Spleen (tissue), 13 donors: ENCODE measurements at places on chromosomes 13 and 19. TPM values are rescaled to one million over a fixed set of nuclear protein-coding genes. Genes with fewer than 3 reads are reported as not detected.

Gene RNF17
- total RNA-seq: 0.38 TPM

Gene F10
- 2.8 TPM for total RNA-seq

Gene COMP
- not detected for total RNA-seq

DNA sequence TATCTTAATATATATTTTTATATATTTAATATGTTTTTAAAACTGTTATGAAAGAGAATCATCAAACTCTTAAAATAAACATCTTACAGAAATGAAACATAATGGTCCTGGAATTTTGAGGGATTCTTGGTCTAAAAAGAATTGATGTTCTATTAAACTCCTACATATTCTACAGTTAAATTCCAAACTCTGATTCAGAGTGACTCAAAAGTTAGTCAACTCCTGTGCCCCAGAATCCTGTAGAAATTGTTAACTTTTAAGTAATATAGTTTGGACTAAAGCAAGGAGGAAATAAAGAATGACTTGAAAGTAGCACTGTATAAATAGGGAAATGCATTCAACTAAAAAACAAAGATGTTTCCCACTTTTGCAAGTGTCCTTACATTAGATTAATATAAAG, 47.7 kb downstream of the FNDC3A start:
- no peaks in the 10 kb centered on the region for H3K4me1 ChIP-seq
- H3K36me3 ChIP-seq: no peaks in the 10 kb centered on the region
- no peak overlapping the region for H3K4me3 ChIP-seq
- DNase-seq: no peak

DNA sequence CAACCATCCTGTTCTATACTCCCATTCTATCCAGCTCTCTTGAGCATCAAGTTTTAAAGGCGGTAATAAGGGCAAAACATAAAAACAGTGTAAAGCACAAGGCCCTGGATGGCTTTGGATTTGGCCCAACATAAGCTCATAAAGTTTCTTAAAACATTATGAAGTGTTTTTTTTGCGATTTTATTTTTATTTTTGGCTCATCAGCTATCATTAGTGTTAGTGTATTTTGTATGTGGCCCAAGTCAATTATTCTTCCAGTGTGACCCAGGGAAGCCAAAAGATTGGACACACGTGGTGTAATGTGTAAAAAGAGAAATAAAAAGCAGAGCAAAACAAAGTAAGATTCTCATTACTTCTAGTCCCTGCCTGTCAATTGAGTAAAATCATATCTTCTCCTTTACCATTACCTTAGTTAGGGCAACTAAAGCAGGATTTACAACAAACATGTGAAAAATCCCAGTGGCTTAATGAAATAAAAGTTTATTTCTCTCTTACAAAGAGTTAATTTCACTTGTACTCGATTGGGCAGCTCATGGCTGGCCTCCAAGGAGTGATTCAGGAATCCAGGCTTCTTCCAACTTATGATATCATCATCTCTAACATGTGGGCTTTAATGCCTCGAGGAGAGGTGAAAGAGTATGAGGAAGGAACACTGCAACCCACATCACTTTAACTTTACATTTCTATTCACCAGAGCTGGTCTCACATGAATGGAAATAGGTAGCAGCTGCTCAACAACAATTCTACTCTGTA, 725.2 kb upstream of the SLITRK1 start:
- no peaks in the 10 kb centered on the region for H3K4me1 ChIP-seq
- H3K4me3 ChIP-seq: no peak overlapping the region
- no peaks in the 10 kb centered on the region for H3K27me3 ChIP-seq
- DNase-seq: no peak
- H3K36me3 ChIP-seq: no peaks in the 10 kb centered on the region
- H3K27ac ChIP-seq: no peak overlapping the region

DNA sequence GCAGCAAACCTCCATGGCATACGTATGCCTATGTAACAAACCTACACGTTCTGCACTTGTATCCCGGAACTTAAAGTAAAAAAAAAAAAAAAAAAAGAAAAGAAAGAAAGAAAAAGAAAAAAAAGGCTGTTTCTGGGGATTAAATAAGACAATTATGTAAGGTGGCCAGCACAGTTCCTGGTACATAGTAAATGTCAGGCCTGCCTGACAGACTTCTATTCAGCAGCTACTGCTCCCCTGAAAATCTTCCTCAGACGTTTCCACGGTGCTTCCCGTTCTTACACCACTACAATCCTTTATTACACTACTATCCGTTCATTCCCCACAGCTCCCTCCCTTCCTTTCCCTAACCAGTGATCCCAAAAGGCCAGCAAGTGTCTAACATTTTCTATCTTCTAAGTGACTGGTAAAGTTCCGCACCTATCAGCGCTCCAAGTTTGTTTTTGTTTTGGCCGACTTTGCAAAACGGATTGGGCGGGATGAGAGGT, 636 bp upstream of the RB1 start:
- peaks cover 47% of the 10 kb centered on the region for H3K4me1 ChIP-seq

DNA sequence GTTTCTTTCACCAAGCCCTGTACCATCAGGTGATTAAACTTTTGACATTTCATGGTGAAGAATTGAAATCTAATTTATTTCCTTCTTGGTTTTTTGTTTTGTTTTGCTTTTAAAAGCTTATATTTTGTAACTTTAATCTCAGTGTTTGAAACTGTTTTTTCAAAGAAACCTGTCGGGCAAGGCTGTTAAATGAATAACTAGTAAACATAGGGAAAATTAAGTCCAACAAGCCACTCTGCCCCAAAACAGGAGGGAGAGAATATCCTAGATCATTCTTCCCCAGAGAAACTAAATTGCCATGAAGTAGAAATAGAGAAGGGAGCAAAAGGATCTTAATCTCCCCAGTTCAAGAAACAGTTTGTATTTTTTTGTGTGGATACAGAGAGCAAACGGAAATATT, 98.2 kb downstream of the FREM2 start:
- H3K4me1 ChIP-seq: no peaks in the 10 kb centered on the region
- no peak overlapping the region for H3K27ac ChIP-seq
- no peak for DNase-seq
- no peaks in the 10 kb centered on the region for H3K27me3 ChIP-seq
- no peak overlapping the region for H3K4me3 ChIP-seq

DNA sequence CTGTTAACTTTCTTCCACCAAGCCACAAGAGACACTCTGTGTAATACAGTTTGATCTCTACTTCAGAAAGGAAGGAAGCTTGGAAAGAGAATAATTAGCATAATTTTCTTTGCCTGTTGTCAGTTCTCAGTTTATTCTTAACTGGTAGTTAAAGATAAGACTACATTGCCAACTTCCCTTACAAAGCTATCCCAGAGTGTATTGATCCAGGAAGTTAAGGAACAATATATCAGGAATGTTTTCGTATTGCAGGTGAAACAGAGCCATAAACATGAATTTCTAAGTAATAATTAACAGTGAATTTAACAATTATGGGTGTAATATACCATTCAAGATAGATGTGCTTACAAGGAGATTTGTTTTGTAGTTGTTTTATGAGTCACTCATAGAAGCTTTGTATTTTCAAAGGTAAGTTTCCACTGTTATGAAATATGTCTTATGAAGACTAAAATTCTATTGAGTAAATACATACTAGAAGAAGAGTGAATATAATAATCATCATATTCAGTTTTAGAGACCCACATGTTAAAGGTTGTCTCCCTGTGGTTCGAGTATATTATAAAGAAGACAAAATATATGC, 88.4 kb upstream of the KLF5 start:
- DNase-seq: no peak
- H3K27me3 ChIP-seq: no peaks in the 10 kb centered on the region
- H3K36me3 ChIP-seq: peaks cover 68% of the 10 kb centered on the region
- no peak overlapping the region for H3K4me3 ChIP-seq

GRCh38 chr19:5782945-5783919, 1.3 kb downstream of the PRR22 start:
- H3K27ac ChIP-seq: no peak overlapping the region
- H3K4me3 ChIP-seq: no peak overlapping the region
- peaks cover 42% of the 10 kb centered on the region for H3K36me3 ChIP-seq
- H3K4me1 ChIP-seq: no peaks in the 10 kb centered on the region
- no peaks in the 10 kb centered on the region for H3K27me3 ChIP-seq

GRCh38 chr13:51502153-51502651, 49.4 kb upstream of the INTS6 start:
- H3K27me3 ChIP-seq: no peaks in the 10 kb centered on the region
- H3K27ac ChIP-seq: no peak overlapping the region
- H3K4me1 ChIP-seq: no peaks in the 10 kb centered on the region
- no peak for DNase-seq
- H3K4me3 ChIP-seq: no peak overlapping the region
